ENCODE measurements at places on chromosomes 2 and 18.

DNA sequence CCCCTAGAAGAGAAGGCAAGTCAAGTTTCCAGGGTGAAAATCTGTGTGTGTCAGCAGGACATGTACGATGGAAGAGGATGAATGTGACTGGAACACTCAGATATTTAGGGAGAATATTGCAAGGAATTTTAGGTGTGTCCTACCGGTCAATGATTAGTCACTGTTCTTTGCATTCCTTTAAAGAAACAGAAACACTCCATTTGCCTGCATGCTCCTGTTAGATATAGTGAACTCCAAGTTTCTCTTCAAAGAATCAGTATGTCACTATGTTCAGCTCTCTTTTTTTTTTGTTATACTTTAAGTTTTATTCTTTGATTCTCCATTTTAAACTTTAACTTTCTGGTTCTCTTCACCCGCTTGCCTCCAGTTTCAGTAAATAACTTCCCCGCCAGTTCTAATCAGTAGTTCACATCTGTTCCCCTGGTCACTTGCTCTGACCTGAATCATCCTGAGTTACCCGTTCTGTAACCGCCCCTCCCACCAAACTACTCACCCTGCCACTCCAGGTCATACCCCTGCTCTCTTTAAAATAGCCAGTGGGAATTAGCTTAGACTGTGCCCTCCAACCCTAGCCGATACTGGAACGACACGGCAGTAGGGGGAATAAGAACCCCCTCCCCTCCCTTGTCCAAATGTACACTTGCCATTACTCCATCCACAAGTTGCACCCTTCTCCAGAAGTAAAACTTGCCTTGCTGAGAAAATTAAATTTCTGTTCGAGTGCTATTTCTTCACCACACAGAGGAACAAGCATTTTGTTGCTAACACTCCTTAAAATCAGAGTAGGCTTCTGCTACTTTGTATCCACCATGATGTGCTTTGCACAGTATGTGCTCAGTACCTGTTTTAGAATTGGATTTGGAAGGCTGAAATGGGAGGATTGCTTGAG lies 268.4 kb downstream of the METTL4 start:
- no peak for DNase-seq

DNA sequence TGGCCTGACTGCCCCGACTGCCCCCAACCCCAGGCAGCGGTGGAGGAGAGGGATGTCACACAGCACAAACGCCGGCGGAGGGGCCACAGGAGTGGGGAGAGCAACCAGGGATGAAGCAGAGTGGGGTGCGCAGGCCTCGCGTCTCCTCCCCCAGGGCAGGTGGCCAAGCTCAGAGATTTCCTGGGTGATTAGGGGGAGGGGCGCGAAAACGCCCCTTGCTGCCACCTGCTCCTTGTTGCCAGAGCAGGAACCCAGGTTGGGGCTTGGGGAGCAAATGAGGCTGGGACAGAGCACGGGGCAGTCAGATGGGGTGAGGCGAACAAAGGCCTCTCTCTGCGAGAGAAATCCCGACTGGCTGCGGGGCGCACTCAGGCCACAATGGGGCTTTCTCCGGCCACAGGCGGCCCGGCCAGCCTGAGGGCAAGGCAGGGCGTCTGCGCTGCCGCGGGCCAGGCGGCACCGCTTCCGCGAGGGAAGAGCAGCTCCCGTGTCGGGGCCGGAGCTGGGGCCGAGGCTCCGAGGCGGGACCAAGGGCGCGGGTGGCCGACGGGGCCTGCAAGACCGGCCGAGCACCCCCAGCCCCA lies 11.5 kb downstream of the TEX44 start:
- no peak for DNase-seq

- DNase-seq, result no peak
These were observed 80.8 kb downstream of the NAT8 start for GRCh38 chr2:73561422-73561821.

DNA sequence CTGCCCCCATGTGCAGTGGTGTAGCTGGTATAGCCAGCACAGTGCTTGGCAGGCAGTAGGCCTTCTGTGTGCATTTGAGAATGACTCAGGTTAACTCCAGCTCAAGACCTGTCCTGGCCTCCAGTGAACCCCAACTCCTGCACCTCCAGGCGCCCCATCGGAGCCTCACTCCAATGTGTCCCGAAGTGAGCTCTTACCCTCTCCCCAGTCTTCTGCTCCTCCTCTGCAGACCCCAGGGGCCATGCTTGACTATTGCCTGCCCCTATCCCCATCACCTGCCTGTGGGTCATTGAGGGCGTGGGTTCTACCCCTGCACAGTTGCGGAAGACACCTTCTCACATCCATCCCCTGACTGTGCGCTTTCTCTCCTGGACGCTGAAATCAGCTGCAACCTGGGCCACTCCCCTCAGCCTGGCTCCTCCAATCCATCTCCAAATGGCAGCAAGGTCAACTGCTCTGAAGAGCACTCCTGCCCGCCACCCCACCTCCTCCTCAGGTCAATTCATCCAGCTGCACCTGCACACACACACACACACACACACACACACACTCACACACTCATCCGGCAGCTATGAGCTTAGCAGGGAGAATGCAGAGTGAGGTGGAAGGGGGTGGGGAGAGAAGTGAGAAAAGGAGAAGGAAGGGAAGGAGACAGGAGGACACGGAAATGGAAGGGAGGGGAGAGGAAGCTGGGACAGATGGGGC lies 130.3 kb upstream of the GLI2 start:
- DNase-seq, result no peak

GRCh38 chr18:26655525-26656430 lies 107.4 kb upstream of the KCTD1 start:
- DNase-seq, result no peak

GRCh38 chr2:96699021-96699420 lies 40.8 kb downstream of the LMAN2L start:
- no peak for DNase-seq

- no peak for DNase-seq
These were observed 172.4 kb downstream of the LRATD1 start for GRCh38 chr2:14804902-14805301.
